Left renal pelvis (tissue), 4 donors: ENCODE measurements at places on chromosomes 2 and 18.

GRCh38 chr2:150357770-150358467 is 129.5 kb downstream of the RND3 start:
- no peak for DNase-seq

- peak; percentile 87 for DNase-seq
Observed at GRCh38 chr2:190880378-190881083, at the start of gene GLS. Gene GLS (plus strand): TSS chr2:190880821. CDS start chr2:190881085, 264 bp downstream.

- no peak for DNase-seq
Observed at GRCh38 chr2:109689182-109689930, 75.2 kb downstream of the SOWAHC start.

- no peak for DNase-seq
Observed at GRCh38 chr2:12032398-12032797, 286.0 kb downstream of the LPIN1 start.

- no peak for DNase-seq
Observed at GRCh38 chr2:4346628-4347027, 643.3 kb downstream of the DCDC2C start.

GRCh38 chr2:62724886-62725711 is 19.6 kb downstream of the EHBP1 start:
- DNase-seq, result no peak

DNA sequence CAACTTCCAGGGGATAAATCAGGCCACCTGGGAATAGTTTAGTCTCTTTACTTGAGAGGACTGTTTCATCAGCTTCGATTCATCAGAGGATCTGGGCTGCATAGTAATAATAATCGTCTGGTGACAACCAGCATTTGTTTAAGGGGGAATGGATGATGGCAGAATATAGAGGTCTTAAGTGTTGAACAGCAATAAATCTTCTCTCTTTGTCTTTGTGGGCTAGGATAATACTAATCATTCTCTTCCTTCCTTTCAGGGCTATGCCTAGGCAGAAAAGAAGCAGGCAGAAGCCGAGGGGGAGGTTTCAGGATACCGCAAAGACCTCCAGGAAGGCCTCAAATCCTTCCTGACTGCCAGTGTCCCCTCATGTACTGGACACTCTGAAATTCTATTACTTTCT is 150.4 kb upstream of the GAREM1 start:
- no peak for DNase-seq

GRCh38 chr2:162734866-162735265 is 103.7 kb downstream of the KCNH7 start:
- DNase-seq, result no peak

- DNase-seq, result no peak
Observed at GRCh38 chr18:9803063-9803697, 82.6 kb upstream of the TXNDC2 start.

GRCh38 chr2:204072443-204073324 is 136.1 kb downstream of the ICOS start:
- no peak for DNase-seq

GRCh38 chr18:44973282-44973681 is 292.6 kb downstream of the SETBP1 start:
- DNase-seq, result no peak

DNA sequence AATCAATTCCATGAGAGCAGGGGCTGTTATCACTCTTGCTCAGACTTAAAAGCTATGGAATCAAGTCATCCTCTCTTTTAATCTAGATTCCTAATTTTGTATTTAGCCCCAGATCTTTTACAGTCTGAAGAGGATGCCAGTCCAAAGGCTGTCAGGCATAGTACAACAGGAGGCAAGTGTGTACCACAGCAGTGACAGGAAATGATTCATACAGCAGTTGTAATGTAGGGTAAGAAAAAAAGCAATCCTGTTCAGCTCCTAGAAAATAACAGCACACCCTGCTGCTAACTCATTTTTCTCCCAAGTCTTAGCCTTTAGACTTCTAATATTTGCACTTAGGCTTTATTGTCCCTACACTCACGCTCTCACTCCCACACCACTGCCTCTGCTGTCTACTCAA is 127.8 kb upstream of the SYT4 start:
- DNase-seq, result no peak
